ENCODE measurements at places on chromosomes 12 and 14.

GRCh38 chr14:75231320-75231719, 47.3 kb upstream of the FOS start:
- no peak for DNase-seq

DNA sequence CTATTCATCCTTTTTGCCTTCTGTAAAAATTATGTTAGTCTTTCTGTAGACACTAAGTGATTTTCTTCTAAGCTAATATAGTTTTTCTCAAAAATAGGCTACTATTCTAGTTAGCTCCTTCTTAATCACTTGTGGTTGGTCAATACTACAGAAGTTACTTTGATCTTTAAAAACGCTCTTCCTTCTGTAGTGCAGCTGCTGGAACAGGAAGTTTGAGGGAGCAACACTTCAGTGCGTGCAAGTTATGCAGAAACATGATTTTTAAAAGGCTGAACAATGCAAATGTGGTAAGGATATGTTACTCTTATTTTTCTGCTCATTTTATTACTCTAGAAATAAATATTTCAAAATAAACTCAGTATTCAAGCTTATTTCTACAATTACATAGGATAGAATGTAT, 11.1 kb upstream of the RERGL start:
- DNase-seq: no peak

DNA sequence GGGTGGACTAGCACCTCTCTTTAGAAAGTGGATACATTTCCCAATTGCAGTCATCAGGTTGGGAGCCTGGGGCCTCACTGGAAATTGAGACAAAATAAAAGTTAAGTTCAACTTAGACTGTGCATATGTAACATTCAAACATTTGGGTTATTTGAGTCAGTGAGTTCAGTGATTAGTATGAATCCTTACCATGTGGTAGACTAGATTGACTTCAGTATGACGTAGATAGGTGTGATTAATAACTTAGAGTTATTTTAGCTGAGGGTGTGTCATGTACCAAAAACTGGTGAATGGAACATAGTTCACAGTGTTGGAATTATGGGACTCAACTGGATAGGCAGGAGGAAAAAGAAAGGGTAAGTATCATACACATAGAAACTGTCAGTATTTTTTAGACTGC, 8.0 kb upstream of the SSTR1 start:
- DNase-seq: peak; percentile 43

DNA sequence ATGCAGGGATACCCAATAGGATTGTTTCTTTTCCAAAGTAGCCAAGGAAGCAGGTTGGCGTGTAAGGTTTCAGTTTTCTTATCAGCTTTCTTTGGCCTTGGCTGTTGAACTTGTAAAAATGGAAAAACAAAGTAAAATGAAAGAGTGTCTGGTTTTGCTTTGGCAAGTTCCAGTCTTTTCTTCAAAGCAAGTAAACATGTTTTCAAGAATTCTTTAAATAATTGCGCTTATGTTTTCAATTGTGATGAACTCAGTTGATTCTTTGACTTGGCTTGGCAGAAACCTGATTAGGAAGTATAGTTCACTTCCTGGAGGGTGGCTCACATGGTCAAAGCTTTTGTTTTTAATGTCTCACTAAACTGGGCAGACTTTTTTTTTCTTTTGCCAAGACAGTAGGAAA, 112.2 kb upstream of the USP44 start:
- peak; percentile 36 for DNase-seq

DNA sequence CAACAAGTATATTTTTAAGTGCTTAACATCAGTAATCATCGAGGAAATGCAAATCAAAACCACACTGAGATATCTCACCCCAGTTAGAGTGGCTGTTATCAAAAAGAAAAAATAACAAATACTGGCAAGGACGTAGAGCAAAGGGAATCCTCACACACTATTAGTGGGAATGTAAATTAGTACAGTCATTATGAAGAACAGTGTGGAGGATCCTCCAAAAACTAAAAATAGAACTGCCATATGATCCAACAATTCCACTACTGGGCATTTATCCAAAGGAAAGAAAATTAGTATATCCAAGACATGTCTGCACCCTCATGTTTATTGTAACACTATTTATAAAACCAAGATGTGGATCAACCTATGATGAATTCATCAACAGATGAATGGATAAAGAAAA, 149.0 kb upstream of the PWP1 start:
- peak; percentile 6 for DNase-seq

- no peak for DNase-seq
Observed at GRCh38 chr12:863285-863684, 86.2 kb downstream of the RAD52 start.

GRCh38 chr12:578748-579419, 84.4 kb downstream of the NINJ2 start:
- DNase-seq: no peak

- peak; percentile 22 for DNase-seq
Observed at GRCh38 chr12:89494411-89495231, 30.0 kb downstream of the GALNT4 start.

DNA sequence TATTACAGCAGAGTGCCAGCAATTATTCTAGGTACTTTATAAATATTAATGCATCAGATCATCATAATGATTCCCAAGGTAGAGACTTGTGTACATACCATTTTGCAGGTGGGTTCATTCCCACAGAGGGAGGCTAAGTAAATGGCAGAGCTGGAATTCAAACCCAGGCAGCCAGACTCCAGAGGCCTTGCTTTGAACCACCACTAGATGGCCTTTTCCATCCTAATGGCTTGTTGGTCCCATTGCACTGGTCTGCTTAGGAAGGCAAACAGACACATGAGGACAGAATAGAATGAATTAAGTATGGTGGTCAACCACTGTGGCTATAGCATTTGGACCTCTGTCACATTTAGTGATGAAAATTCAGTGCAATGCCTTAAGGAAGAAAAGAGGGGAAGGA, 158.7 kb downstream of the METTL25 start:
- peak; percentile 1 for DNase-seq

DNA sequence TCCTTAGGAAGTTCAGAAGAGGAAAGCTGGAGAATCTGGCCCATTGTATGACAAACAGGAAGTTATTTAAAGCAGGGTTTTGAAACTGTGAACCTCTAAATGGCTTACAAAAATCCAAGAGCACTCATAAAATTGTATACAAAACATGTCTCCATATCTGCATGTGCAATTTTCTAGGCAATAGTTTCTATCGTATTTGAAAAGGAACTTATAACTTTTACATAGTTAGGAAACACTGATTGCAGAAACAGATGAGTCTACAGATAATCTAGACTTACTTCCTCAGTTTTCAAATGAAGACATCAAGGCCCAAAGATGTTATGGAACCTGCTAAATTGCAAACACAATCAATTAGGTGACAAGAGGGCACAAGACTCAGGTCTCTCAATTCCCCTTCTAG, 53.3 kb upstream of the ETV6 start:
- DNase-seq: no peak

- DNase-seq: no peak
Observed at GRCh38 chr12:19627719-19628118, 188.4 kb downstream of the AEBP2 start.

- no peak for DNase-seq
Observed at GRCh38 chr14:65594153-65594881, 181.8 kb downstream of the FUT8 start.

GRCh38 chr14:105861985-105862465, 335.6 kb downstream of the TMEM121 start:
- no peak for DNase-seq

- DNase-seq: no peak
Observed at GRCh38 chr12:81162391-81163136, 84.7 kb downstream of the ACSS3 start.

DNA sequence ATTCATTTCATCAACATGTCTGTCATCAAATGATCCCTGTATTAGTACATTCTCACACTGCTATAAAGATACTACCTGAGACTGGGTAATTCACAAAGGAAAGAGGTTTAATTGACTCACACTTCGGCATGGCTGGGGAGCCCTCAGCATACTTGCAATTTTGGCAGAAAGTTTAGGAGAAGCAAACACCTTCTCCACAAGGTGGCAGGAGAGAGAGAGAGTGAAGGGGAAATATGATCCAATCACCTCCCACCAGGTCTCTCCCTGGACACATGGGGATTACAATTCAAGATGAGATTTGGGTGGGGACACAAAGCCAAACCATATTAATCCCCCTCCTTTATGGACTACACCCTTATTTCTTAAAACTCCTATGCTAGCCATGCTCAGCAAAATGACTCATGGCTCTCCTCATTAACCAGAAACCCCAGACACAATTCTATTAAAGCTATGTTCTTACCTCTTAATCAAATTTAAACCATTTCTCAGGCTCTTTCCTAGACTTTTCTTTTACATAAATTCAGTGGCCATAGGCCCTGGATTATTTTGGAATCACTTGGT, 932.3 kb downstream of the FLRT2 start:
- peak; percentile 9 for DNase-seq

GRCh38 chr14:77529963-77530362, 31.3 kb upstream of the ISM2 start:
- DNase-seq: no peak

DNA sequence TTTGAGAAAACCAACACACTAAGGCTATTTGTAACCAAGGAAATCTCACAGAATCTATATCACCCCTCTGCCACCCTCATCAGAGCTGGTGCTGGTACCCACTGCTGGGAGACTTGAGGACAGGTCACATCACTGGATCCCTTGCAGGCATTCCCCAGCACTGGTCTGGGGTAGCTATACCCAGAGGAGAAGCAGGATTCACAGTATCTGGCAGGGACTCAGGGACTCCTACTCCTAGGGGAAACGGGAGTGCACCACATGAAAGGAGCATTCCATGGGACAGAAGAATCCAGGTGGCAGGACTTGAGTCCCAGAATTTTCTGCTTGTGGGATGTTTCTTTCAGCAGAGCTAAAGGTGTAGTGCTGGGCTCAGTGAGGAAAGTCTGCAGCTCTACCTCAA, 223.2 kb downstream of the ADGRD1 start:
- no peak for DNase-seq

DNA sequence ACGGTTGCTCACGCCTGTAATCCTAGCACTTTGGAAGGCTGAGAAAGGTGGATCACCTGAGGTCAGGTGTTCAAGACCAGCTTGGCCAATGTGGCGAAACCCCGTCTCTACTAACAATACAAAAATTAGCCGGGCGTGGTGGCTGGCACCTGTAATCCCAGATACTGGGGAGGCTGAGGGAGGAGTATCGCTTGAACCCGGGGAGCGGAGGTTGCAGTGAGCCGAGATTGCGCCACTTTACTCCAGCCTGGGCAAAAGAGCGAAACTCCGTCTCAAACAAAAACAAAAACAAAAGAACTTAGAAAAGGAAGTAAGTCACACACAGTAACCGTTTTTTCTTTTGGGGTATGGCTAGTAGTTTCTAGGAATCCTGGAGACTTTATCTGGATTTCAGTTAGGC, 1.7 kb upstream of the PALS1 start:
- DNase-seq: no peak

- peak; percentile 81 for DNase-seq
Observed at GRCh38 chr14:34713681-34714319, 593 bp downstream of the CFL2 start.

DNA sequence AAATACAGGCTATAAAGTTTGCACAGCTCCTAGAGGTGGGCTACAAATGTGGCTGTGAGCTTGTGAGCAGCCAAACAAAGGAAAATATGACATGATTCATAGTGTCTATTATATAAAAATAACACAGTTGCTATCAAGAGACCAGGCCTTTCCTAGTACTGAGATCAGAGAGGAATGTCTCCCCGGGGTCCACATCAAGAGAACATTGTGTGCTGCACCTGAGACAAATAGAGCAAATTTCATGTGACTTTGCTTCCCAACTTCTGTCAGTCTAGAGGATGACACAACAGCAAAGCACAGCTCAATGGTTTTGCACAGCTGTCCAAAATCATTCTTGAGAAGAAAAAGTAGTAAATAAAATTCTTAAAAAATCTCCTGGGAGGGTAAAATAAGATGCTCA, 297.5 kb upstream of the PRKD1 start:
- DNase-seq: no peak

DNA sequence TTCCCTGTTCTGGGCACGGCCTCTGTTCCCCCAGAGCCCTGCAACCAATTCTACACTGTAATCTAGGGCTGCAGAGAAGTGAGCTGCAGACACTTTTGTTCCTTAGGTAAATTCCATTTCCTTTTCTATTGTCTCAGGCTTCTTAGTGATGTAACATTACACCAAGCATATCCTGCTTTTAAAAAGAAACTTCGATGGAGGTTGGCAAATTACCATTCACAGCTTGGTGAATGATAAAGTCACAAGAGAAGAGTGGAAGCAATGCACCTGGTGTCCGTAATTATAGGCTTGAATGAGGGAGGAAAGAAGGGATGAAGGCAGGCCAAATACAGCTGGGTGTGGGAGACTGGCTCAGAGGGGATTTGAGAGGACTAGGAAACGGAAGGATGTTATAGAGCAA, 68.6 kb downstream of the PPM1A start:
- no peak for DNase-seq

DNA sequence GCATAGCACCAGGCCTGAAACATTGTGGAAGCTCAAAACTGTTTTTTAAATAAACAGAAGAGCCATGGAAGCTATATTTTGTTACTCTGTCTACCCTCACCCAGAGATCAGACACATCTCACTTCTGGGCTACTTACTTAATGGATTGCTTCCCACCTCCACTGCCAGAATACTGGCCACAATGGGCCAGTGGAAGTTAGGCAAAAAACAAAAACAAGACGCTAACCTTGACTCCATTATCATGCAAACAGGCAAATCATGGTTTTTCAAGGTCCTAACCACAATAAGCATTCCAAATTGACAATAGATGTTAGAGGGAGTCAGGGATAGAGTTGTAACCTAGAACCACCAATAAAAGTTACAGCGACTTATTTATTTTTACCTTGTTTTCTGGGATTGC, 52.7 kb upstream of the PTCSC3 start:
- DNase-seq: no peak

GRCh38 chr14:103294091-103294490, 39.9 kb upstream of the EIF5 start:
- DNase-seq: no peak

DNA sequence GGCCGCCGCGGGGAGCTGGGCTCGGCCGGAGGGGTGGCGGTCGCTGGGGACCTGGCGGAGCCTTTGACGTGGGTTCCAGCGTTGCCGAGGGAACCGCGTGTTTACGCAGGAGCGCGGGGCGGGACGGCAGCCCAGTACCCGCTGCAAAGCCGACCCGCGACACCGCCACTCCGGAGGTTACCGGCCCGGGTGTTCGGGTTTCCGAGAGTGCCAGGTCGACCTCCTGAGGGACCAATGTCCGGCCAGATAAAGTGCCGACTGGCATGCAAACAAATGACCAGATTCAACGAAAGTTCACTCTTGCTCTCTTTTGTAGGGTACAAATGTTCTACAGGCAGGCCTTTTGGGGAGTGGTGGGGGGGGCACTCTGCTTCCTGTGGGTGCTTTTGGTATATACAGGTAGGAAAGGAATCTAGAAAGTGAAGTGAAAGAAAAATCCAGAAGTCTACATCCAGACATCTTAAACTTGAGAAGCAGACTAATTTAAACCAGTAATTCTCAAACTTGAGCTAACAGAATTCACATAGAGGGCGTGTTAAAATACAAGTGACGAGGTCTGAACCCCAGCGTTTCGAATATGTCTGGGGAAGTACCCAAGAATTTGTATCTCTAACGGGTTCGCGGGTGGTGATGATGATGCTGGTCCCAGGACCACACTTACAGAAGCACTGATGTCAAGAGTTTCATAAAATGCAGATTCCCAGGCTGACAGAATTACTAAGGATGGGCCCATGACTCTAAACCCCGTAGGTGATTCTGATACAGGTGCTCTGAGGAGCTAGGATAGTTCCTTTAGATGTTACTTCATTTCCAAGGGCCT, at the start of gene GPR135:
TSS of gene GPR135 (minus strand) at position 65 of the 820 bp plus-strand sequence. CDS start 154 bp downstream, outside the sequence.
- DNase-seq: no peak

All from AG10803 (cell line).